Activated gamma-delta T cell (primary cell): ENCODE measurements at places on chromosomes 11 and 22.

DNA sequence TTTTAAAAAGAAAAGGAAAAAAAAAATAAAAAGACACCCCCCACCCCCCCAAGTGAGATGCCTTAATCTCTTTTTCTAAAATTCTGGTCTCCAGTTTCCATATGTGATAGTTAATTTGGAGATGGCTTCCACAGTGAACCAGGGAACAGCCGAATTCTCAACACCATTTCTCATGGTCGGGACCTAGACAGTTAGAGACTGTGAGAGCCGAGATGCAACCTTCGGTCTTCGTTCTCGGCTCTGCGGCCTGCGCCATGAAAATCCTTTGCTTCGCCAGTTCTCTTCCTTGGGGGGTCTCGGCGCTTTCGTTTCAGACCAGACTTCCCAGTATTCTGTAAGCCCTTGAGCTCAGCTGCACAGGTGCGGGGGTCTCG is 723 bp downstream of the CACNG2 start:
- no peak for DNase-seq

- DNase-seq = no peak
Measured at GRCh38 chr11:131595797-131596196, 225.4 kb downstream of the NTM start.

DNA sequence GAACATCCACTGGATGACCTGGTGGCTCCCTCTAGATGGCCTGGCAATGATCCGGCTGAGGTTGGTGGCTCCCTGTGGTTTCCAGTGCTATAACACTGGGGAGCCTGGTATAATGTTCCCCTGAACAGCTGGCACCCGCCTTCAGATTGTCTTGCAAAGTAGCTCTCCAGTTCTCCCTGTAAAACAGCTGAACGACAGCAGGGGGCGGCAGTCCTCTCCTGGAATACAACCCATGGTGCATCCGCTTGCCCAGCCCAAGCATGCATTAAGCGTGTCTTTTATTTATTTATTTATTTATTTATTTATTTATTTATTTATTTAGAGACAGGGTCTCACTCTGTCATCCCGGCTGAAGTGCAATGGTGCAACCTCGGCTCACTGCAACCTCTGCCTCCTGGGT is 258.9 kb downstream of the BUD13 start:
- DNase-seq = no peak

DNA sequence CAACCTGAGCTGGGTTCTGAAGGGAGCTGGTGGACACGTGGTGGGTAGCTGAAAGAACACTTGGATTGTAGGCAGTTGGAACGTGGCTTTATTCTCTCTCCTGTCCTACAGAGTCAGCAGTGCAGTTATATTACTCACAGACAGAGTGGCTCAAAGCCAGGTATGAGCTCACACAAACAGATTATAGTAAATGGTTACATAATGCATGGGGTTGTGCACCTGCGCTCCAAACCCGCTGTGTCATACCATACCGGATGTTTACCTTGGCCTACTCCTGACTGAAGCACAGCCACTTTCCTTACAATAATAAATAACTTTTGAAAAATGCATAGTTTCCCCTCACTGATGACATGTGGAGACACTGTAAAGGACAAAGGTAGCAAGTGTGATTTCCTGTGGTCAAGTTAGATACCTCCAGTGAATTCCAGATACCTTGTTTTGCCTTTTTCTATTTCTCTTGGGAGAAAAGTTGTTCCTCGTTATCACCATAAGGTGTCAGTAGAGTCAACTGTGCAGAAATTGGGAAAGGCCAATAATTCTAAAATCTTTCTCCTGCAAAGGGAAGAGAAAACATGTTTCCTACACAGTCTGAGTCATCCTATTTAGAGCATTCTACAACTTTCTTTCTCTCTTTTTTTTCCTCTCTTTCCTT is 13.5 kb downstream of the MS4A6A start:
- no peak for DNase-seq

DNA sequence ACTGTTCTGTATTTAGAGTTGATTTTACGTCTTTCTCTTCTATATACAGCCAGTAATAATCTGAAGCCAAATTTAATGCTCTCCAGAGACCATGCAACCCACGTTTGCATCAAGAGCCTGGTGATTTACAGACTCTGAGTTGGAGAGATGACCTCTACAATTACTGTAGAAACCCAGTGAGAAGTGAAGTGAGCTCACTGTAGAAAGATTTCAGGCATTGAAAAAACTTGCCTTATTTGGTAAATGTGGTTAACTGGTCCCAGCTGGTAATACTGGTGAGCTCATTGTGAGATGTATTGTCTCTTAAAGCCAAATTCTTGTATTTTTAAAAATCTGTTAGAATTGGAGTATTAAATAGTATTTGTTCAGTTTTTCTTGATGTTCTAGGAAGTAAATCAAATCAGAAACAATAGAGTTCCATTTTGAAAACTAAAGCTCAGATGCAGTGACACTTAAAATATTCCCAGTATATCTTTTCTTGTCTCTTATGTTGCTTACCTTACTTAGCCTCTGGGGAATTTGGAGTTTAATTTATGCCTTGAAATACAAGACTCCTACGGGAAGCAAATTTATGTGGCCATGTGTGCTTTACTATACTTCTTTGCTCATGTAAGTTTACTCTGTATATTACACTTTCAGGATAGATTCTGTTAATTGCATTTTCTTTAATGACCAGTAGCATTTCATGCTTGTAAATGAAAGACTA is 189.9 kb downstream of the ARHGAP42 start:
- no peak for DNase-seq

DNA sequence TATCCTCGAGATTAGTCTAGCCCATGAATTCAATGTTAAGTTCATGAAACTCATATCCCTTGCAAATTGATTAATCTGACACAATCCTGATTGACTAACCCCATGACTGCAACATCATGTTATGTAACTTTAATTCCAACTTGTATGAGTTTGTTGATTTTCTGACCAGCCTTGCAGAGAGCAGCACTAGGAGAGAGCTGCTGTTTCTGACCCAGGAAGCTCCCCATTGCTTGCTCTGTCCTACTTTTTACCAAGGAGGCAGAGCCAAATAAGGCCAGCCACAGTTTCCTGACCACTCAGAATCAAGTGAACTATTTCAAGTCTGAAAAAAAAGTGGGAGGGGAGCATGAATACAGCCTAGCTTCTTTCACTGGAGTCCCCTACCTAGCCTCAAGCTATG is 13.2 kb downstream of the MPZL3 start:
- DNase-seq = no peak

- no peak for DNase-seq
Measured at GRCh38 chr11:35951680-35952079, 7.8 kb downstream of the LDLRAD3 start.

DNA sequence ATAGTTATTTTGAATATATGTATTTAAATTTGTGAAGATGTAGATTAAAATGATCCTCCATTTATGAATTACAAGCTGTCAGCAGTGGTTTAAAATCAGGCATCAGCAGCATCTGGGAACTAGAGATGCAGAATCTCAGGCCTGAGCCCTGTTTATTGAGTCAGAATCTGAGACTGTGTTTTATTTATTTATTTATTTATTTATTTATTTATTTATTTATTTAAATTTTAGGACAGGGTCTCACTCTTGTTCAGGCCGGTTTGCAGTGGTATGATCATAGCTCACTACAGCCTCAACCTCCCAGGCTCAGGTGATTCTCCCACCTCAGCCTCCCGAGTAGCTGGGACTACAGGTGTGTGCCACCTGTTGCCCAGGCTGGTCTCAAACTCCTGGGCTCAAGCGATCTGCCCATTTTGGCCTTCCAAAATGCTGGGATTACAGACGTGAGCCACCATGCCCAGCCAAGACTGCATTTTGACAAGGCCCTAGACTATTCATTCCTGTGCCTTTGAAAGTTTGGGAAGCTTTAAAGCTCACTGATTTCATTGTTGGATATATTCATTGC is 70.7 kb downstream of the PPP6R3 start:
- no peak for DNase-seq

GRCh38 chr11:36228689-36229088 is 60.5 kb downstream of the COMMD9 start:
- DNase-seq = no peak

DNA sequence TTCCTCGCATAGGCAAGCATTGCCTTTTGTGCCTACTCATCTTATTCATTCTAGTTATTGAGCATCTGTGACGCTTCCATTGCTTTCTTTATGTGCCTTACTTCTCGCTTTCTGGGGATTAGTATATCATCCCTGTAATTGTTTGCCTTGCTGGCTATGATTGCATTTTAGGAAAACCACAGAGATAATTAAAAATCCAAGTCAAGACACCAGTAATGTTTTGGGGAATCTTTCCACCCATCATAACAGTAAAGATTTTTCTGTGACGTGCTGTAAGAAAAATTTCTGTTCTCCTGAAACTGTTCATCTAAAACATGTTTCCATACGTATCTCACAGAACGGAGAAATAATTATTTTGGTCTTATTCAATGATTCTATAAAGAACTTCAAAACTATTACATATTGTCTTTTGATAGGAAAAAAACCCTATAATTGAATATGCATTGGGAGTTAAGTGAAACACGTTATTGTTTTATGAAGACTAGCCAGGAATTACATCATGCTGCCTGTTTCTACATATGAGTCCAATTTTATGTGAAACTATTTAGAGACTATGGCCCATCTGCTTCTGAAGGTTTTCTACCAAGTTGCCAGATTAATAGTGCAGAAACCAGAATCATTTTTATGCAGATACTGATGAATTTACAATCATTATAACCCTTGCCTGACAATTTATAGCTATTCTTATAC is 133.7 kb upstream of the FIBIN start:
- DNase-seq = no peak

DNA sequence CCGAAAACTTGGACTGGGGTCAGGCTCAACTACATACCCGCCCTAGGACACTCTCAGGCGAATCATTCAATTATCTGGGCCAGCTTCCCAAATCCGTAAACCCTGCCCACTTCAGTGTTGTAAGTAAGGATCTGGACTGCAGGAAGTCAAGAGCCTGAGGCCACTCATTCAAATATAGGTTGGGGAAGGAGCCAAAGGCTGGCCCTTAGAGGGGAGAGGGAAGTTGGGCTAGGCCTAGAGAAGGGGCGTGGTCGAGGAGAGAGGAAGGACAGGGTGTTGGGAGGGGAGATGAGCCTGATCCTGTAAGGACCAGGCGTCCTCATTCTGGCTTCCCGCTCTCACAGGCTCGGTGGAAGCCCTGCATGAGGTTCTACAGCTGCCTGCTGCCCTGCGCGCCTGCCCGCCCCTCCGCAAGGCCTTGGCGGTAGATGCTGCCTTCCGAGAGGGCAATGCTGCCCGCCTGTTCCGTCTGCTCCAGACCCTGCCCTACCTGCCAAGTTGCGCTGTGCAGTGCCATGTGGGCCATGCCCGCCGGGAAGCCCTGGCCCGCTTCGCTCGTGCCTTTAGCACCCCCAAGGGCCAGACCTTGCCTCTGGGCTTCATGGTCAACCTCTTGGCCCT is 3.0 kb downstream of the SAC3D1 start:
- DNase-seq = no peak

DNA sequence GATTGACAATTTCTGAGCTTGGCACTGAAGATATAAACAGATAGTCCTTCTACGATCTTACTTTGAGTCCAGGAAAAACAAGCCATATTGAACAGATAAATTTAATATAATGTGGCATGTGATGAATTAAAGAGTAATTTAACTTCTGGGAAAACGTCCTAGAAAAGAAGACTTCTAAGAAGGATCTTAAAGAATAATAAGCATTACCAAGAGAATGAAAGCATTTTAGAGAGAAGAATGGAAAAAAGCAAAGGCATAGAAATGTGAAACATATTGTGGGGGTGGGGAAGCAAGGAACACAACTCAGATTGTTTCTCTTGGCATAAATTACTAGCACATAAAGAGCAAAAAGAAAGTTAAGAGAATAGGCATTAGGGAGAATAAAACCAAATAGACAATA is 5.4 kb downstream of the DDIAS start:
- DNase-seq = no peak

DNA sequence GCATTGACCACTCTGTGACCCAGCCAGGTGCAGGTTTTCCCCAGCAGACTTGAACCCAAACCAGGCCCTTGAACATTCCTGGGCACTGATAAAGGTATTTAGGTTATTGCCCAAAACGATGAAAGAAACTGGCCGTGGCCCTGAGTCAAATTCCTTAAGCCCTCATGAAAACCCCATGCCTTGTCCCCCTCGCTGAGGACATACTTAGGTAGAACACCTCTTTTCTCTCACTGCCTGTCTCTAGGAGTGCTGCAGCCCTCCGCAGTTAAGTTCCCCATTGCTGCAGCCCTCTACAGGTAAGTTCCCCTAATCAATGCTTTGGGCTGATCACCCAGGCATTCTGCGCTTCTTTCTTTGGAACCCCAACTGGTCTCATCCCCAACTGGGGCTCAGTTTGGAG is 961.6 kb downstream of the TBC1D22A start:
- DNase-seq = no peak

DNA sequence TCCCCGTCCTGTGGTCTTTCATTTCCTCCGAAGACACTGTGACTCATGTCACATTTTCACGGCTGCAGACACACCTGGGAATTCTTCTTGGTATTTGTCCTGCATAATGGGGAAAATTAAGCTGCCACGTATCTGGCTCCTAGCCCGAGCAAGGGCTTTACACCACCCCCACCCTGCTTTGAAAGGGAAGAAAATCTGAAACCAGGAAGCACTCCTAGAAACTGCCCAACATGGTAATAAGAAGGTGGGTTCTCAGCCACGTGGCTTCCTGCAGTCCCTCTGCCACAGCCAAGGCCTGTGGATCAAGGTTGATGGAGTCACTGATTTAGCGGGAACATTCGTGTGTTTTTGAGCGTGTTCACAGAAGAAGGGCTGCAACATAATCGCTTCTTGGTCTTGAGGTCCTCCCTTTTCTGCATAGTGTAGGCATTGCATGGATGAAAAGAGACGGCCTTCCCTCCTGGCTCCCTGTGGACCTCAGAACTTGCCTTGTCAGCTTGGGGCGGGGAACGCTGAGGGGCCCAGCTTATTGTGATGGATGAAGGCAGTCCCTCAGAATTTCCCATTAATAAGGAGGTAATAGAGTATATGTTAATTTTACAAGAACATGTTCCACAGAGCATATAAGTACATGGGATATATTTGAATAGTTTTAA is 292.0 kb downstream of the NTM start:
- no peak for DNase-seq

DNA sequence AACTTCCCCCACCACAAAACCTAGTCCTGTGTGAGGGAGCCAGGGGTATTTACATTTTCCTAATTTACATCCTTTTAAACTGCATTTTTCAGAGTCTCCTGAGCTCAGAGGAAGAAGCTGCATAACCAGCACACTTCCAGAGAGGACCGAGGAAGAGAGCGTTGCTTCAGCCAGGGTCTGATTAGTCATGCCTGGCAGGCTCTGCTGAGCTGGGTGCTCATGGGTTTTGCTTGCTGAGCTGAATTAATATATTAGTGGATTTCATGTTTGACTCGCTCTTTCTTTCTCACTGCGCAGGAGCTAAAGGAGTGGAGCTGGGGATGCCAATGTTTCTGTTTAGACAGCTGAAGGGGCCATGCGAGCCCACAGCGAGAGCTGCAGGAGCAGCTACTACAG is 539.3 kb upstream of the B3GAT1 start:
- no peak for DNase-seq
